Activated naive CD4-positive, alpha-beta T cell treated with anti-CD3 and anti-CD28 coated beads, Interleukin-2, amount 50 U/mL, for 16 hours (primary cell): ENCODE measurements at places on chromosomes 11 and 22.

GRCh38 chr11:96706761-96707160, 316.9 kb downstream of the JRKL start:
- DNase-seq: no peak

- DNase-seq: no peak
These were observed 44.4 kb downstream of the SVIP start for GRCh38 chr11:22785251-22785650.

GRCh38 chr11:64996710-64997380, at the start of gene BATF2:
TSS of gene BATF2 (minus strand) at chr11:64996971. CDS start at chr11:64996914, 57 bp downstream.
- no peak for DNase-seq

DNA sequence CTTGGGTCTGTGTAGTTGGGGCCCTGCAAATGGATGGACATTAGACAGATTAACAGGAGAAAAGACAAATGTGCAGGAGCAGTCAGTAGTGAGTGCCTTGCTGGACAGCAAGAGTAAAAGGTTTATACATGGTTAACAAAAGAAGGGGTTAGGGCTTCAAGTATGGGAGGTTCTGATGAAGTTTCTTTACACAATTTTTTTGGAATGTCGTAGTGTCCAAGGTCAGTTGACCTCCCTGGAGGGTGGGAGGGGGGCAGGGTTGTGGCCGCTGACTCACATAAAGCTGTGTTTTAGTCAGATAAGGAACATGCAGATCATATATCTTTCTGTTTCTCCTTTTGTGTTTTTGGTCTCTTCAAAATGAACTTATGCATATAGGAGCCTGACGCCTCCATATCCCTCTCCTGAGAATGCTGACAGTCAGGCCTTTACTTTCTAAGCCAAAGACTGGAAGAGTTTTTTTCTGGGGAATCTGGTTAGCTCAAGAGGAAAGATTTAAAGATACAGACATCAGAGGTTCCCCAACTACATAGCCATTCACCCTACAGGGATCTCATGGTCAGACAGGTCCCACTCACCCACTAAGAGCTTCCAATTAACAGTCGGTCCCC, 134.3 kb downstream of the NECTIN1 start:
- no peak for DNase-seq

DNA sequence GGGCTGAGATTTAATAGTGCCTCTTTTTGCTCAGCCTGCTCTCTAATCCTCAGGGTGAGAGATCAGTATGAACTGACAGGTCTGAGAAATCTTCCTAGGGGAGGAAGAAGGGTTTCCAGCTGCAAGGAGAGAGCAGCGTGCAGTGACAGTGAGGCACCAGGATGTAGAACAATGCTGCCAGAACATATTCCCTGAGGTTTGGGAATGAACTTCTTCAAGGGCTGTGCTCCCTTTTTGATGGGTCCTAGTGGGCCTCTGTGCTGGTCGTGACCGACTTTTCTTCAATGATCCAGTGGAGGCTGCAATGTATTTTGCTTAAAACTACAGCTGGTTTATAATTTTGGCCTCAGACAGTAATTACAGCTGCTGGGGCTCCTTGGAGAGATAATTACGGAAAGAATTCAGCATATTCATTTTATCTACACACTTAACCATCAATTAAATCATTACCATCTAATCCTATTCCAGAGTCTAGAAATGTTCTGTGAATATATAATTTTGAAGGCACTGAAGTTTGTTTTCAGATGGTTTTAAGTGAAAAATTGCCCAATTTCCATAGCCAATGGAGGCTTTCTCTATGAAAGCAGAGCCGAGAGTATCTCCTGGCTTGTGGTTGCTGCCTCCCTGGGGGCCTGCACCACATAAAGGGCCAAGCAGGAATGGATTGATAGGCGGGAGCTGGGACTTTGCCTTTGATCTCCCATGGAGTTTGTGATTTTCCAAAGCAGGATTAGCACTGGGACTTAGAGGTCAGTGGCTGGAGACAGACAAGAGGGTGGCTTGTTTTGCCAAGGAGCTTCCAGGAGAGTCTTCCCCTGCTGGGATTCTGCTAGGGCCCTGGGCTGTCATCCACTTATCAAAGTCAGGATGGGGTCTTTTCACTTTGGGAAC, 41.0 kb upstream of the OLFML1 start:
- DNase-seq: no peak

DNA sequence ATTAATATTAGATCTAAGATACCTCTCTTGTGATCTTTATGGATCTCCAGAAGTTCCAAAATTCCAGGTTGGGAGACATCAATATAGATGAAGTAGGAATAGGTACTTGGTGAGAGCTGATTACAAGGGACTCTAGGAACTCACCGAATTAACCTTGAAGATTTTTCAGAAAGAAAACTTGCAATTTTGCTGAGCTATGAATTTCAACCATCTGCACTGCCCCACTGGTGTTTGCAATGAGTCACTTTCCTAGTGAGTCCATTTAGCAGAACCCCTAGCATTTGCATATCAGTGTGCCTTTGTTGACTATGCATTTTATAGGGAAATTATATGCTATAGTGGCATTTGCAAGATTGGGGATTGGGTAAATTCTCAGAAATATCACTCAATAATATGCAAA, 122.0 kb downstream of the CTNND1 start:
- no peak for DNase-seq

DNA sequence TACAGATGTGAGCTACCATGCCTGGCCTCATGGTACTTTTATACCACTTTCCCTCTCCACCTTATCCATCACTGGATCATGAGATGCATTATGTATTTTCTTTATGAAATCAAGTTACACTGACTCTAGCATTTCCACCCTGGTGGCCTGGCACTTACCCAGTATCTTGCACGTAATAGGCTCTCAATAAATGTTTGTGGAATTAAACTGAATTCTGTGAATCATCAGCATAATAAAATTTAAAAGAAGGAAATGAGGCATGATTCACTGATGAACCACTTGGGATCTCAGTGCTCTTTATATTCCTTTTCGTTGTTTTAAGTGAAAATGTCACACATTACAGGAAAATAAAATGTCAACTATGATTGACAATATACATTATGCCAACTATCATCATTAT, 25.1 kb downstream of the ADM start:
- DNase-seq: no peak

GRCh38 chr11:33651990-33652389, 48.6 kb downstream of the C11orf91 start:
- DNase-seq: no peak

- peak; percentile 44 for DNase-seq
These were observed 10.2 kb downstream of the SERPIND1 start for GRCh38 chr22:20783844-20784723.

DNA sequence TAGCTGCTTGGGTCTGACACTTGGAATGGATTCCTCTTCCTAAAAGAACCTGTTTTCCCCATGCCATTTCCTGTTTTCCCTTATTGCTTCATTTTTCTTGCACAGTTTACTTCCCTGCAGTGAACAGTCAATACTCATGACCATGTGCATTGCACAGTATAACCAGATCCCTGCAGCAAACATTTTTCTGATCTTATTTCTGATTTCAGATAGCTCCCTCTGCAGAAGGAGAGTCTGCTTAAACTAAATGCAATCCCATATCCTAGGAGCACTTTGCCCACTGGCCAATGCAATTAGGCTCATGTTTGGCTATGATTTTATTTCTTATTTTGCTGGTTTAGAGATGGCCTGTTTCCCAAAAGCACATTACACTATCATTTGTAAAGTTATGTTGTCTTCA, 96.7 kb upstream of the CD44 start:
- DNase-seq: no peak

GRCh38 chr11:125407046-125407445, 89.0 kb downstream of the FEZ1 start:
- no peak for DNase-seq

DNA sequence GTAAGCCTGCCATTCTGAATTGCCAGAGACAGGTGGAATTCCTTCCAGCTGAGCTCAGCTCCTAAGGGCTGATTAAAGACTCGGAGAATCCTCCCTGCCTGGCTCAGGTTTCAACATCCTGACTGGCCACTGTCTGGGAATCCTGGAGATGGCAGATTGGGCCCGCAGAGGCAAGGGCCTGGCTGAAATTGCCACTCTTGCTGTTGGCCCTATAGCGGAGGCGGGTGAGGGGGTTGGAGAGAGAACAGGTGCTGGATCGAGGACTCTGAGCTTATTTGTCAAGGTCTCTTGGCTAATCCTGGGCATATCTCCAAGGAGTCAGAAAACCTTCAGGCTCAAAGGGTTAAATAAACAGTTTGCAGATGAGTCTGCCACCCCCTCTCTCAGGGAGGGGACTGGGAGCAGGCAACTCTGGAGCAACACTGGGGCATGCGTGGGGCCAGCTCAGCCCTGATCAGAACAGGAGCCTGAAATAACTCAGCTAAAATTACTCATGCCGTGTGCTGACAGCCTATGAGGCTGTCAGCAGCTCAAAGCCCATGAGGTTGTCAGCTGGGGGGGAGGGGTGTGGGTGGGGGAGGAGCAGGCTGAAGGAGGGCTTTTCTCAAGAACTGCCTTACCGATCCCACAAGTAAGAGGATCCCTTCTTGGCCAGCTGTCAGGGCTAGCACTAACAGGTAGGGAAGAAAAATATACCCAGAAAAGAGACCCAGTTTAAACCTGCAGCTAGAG, 14.7 kb upstream of the MFRP start:
- peak; percentile 54 for DNase-seq

GRCh38 chr11:116732271-116733042, 40.3 kb downstream of the BUD13 start:
- DNase-seq: peak; percentile 54

DNA sequence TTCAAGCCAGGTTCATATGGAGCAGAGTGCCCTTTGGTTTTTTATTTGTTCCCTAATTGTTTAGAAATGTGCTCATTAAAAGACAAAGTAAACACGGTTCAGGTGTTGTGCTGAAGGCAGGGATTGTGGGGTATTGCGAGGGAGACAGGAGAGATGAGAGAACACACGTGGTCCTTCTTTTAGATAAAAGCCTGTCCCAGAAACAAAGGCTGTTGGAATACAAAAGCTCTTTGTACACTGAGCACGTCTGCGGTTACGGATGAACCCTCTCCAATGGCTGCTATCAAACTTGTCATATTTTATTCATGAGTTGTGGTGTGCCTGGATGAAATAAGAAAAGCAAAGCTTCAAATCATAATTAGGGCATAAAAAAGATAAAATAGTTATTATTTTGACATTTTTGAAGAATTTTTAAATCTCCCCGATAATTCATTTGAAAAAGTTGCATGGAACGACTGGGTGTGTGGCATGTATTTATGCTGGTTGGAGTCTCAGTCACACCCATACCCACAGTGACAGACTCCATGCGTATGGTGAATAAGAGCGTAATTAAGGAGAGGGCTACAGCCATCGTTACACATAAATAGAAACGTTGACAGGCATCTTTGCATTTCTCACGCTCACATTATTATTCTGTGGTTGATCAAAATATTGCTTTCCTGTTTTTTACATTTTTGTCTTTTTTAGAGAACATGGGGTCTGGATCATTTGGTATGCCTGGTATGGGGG, 92.9 kb downstream of the NELL1 start:
- no peak for DNase-seq

- DNase-seq: no peak
These were observed 68.2 kb downstream of the SYT13 start for GRCh38 chr11:45217991-45218390.

DNA sequence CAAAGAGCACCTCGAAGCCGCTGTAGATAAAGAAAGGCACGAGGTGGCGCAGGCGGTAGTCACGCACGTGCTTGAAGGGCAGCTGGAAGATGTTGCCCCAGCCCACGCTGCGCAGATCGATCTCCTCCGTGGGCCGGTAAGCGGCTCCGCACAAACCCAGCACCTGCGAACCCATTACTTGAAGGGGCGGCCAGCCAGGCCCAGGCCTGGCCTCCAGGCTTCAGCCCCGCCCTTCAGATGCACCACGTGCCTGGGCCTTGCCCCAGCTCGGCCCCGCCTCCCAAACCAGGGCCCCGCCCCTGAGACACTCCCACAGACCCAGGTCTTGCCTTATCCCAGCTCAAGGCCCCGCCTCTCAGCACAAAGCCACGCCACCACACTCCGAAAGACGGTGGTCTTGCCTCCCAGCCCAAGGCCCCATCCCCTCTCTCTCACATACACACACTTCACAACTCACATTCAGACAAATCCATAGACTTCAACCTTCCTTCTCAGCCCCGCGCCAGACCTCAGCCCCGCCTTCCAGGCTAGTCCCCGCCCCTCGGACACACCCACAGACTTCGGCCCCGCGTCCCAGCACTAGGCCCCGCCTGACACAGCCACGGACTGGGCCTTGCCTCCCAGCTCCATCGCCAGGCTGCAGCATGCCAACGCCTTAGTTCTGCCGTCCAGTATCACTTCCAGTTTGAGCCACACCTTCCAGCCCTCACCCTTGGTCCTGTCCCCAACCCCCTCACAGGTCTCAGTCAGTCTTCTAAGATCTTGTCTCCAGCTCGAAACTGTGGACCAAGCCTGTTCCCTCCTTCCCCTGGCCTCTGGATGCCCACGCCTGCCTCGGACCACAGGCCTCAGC, 7.0 kb downstream of the UNC93B1 start:
- peak; percentile 36 for DNase-seq

DNA sequence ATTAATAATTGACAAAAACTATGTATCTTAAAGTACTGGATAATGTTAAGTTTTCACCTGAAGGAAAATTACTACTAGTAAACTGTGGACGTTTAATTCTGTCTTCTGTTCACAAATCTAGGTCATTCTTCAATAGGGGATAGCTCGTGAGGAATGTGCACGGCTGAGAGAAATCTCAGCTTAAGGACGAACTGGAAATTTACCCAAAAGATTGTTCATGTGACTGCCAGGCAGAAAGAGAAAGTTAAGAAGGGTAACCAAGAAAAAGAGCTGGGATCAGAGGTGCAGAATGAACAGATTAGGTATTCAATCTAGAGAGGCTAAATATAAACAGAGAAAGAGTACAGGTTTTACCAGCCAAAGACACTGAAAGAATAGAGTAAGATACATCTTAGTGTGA, 245.3 kb downstream of the CASP12 start:
- DNase-seq: no peak

- no peak for DNase-seq
These were observed 1.2 kb downstream of the SVIP start for GRCh38 chr11:22828373-22828772.

- no peak for DNase-seq
These were observed 20.0 kb downstream of the FAM83F start for GRCh38 chr22:40014667-40015248.

DNA sequence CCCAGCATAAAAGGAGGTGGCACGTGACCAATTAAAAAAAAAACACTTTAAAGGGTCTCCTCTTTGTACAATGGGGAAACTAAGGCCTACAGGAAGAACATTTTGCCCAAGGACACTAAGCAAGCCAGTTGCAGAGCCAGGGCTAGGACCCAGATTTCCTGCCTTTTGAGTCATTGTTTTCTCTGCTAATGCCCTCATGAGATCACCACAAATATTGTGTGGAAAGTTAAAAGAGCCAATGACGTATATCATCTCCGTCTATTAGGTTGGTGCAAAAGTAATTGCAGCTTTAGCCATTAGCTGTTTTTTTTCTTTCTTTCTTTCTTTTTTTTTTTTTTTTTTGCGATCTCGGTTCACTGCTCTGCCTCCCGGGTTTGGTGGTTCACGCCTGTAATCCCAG, 24.1 kb upstream of the LRRC32 start:
- no peak for DNase-seq

GRCh38 chr22:27842669-27843431, 41.3 kb upstream of the MN1 start:
- DNase-seq: no peak
